Activated CD4-positive, alpha-beta T cell treated with anti-CD3 and anti-CD28 coated beads, Interleukin-2, amount 50 U/mL, for 24 hours (primary cell): ENCODE measurements at places on chromosomes 12 and 14.

DNA sequence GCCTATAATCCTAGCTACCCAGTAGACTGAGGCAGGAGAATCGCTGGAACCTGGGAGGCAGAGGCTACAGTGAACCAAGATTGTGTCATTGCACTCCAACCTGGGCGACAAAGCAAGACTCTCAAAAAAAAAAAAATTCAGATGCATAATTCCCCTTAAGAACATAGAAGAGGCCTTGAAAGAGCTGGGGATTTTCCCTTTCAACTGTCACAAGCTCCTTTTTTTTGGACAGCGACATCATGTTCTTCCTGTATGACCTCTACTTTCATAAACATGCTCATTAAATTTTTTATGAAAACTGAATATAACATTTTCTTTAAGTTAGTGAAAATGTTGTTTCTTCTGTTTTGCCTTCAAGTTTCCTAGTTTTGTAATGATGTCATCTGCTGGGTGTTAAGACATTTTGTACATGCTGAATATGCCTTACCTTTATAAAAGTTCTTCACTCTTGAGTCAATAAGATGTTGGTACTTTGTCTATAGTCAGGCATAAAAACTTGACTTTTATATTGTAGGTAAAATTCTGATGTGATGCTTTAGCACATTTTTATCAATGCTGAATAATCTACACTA, 76.0 kb downstream of the PTHLH start:
- DNase-seq, result no peak

DNA sequence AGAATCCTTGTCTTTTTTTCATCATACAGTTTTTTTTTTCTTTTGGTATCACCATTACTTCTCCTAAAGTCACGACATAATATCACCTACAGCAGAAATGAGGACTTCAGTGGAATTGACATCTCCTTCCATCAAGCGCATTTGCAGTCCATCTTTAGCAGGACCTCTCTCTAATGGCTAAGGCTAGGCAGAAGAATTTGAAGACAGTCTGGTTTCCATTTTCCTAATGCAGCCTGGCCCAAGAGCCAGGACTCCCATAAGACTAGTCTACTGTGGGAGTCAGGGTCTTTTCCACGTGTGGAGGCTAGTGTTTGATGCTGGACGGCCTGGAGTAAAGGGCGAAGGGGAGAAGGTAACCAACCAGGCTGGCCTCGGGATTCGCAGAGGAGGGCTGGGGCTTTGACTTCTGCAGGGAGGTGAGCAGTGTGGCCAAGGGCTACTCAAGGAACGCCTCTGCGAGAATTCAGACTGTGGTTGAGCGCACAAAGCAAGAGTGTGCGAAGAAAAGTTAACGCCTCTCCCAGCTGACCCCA, 769 bp upstream of the ZNF740 start:
- no peak for DNase-seq

DNA sequence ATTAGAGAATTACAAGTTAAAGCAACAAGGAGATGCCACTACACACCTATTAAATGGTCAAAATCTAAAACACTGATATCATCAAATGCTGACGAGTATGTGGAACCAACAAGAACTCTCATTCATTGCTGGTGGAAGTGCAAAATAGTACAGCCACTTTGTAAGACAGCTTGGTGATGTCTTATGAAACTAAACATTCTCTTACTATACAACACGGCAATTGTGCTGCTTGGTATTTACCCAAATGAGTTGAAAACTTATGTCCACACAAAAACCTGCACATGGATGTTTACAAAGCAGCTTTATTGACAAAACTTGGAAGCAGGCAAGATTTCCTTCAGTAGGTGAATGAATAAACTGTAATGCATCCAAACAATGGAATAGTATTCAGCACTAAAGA, 3.2 kb downstream of the TMBIM4 start:
- DNase-seq, result no peak

DNA sequence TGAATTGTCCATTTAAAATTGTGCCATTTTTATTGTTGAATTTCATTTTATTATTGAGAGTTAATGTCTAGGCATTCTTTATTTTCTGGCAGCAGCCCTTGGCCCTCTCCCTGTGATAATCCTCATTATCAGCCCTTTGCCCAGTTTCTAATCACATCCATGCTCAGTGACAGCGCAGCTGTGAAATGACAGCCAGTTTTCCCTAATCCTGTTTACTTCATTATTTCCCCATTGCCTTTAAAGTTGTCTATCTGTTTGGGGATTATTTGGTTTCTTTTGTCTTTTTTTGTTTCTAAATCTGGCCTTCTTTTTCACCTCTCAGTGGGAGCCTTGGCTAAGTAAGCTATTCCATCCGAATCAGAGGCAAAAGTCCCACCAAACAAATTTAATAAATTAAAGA, 476.9 kb downstream of the SLC6A15 start:
- DNase-seq, result no peak

DNA sequence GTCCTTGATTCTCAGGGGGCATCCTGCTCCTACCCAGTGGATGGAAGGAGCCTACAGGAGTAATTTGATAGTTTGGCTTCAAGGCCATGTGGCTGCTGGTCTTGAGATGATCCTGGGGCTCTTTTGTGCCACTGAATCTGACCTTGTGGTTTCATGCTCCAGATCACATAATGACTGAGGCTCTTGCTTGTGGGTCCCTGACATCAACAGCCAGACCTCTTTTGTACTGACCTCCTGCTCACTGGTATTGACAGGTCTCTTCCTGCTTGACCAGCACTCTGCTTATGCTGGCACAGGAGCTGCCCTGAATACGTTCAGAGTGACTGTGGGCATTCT, 23.2 kb upstream of the JPH4 start:
- DNase-seq, result no peak

GRCh38 chr14:100955201-100955600, 51.7 kb upstream of the RTL1 start:
- no peak for DNase-seq

DNA sequence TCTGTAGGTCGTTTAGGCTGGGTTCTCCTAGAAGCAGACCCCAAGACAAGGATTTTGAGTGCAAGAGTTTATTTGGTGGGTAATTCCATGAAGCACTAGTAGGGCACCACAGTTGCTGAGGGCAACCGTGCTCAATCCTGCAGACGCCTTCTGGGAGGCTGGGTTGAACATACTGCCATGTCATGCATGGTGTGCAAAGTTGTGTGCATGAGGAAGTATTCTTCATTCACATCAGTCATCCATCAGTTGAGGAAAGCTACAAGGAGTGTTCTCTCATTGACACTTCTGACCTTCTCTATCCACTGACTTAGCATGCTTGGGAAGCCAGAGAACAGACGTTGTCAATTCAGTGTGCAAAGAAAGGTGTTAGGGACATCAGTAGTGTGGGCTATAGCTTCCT, 179.2 kb downstream of the PTPN11 start:
- DNase-seq, result no peak

DNA sequence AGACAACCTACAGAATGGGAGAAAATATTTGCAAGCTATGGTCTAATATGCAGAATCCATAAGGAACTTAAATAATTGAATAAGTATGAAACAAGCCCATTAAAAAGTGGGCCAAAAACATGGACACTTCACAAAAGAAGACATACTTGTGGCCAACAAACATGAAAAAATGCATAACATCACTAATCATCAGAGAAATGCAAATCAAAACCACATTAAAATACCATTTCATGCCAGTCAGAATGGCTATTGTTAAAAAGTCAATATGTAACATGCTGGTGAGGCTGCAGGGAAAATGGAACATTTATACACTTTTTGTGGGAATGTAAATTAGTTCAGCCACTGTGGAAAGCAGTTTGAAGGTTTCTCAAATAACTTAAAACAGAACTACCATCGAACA, 945.4 kb upstream of the FLRT2 start:
- no peak for DNase-seq

DNA sequence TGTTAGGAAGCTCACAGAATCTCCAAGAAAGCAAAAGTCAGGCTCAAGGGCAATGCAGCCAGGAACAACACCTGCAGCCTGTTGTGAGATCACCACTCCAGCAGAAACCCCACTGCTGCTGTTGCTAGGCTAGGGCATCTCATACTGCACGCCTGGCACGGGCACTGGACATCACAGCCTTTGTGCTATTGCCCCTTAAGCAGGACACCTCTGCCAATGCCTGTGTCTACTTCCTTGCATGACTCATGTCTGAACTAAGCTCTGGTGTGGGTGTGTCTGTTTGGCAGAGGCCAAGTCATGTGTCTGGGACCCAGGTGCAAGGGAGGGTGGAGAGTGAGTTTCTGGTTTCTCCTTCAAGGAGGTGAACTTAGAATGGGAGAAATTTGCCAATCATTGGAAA, 10.0 kb upstream of the DDX47 start:
- no peak for DNase-seq

- no peak for DNase-seq
Observed at GRCh38 chr14:53355581-53356112, 202.5 kb upstream of the DDHD1 start.

- DNase-seq, result no peak
Observed at GRCh38 chr12:31306866-31307265, 19.1 kb downstream of the SINHCAF start.

GRCh38 chr12:123243671-123244262, 10.5 kb downstream of the MTRFR start:
- DNase-seq, result no peak

- DNase-seq, result no peak
Observed at GRCh38 chr12:131141514-131141913, 187.8 kb downstream of the ADGRD1 start.

DNA sequence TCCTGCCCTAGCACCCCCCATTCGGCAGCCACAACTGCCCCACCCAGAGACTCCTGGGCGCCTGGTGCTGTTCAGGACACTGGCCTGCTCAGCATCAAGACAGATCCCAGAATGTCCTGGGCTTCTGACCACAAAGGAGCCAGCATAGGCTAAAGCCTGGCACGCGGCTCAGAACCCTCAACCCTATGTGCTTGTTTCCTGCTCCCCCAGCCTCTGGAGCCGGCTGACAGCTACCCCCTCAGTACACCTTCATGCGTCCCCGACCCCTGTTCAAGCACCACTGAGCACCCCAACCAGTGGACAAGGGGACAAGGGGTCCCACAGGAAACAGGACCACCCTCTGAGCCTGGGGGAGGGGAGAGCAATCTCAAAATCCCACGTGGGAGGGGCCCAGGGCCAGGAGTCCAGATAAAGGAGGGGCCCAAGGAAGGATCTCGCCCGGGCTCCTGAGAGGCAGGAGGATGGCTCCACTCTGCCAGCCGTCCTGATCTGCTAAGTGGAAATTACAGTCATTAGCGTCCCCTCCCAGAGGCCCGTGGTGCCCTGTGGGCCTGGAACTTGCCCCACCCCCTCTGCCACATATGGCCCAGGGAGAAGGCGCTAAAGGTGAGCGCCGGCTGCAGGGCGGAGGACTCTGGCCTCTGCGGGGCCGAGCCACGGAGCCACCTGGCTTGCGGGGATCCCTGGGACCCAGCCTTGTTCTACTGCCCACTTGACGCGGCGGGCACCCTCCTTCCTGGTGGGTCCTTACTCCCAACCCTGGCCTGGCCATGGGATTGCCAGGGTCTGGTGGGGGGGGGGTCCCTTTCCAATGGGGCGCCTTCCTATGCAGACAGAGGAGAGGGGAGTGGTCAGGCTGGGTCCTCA, 27.2 kb upstream of the GPR132 start:
- no peak for DNase-seq

GRCh38 chr12:15677228-15677627, 112.0 kb downstream of the EPS8 start:
- DNase-seq, result no peak

GRCh38 chr12:106747973-106748436, 26.5 kb upstream of the RIC8B start:
- DNase-seq, result no peak

- no peak for DNase-seq
Observed at GRCh38 chr12:40253936-40254335, 29.1 kb downstream of the LRRK2 start.

DNA sequence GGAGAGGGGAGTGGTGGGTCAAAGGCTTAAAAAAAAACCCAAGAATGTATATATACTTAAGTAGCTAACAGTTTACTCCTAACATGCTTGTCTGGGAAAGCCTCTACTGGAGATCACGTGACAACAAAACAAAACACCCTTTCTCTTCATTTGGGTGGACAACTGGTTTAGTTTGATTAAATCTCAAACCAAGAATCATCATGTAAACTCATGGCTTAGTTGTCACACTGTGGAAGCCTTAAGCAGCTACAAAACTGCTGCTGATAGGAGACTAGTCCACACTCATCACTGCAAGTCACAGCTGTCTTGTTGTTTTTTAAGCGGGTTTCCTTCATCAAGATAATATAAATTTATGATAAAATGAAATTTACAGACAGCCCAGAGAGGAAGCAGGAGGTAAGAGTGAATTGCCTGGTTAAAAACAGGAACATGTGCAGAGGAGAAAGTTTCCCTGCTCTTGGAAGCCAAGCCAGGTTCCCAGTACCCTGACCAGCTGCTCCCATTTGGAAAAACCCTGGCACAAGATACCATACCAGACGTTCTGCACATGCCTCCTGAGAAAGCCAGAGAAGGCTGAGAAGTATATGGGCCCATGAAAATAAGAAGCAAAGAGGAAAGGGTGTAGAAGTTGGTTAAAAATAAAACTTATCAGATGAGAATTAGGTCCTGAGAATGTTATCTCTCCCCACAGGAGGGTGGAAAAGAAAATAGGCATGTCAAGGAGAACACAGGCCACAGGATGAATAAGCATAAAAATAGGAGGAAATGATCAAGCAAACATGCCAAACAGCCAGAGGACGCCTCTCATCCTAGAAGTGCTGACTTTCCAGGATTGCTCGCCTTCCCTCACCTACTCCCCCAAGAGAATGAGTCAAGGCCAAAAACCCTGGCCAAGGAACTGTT, 34.0 kb downstream of the EGLN3 start:
- no peak for DNase-seq

- no peak for DNase-seq
Observed at GRCh38 chr14:64800000-64800399, 79.7 kb downstream of the SPTB start.

DNA sequence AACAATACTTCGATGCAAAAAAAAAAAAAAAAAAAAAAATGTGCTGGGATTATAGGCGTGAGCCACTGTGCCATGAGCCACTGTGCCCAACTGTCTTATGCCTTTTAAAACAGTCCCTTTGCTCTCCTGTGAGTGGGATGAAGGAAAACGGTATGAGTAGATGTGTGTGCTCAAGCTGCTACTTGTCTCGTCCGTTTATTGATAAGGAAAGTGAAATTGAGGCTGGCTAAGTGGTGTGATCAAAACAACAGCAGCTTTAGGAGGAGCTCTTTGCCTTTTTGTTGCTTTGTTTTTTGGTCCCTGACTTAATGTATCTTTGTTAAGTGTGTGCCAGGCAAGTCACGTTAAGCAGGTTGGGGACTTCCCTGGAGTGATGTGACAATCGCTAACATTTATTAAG, 275.9 kb downstream of the TMEM132C start:
- DNase-seq, result no peak

DNA sequence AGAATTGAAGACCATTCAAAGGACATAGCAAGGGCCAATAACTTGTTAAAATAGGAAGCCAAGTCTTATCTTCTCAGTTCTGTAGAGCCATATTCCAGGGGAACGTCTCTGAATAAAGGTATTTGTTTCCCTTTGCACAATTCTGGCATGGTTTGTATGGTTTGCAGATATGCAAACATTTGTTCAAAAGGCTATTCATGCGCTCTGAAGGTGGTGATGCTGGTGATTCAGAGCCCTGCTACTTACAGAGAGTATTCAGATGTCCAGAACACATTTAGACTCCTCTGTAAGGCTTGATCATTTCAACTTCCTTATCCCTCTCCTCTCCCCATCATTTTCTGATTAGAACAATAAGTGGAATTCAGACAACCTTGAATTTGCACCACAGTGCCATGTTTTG, 35.9 kb downstream of the SLC4A8 start:
- DNase-seq, result no peak
